Muscle of leg (tissue), 16 donors: ENCODE measurements at places on chromosomes 4 and X. TPM values are rescaled to one million over a fixed set of nuclear protein-coding genes. Genes with fewer than 3 reads are reported as not detected.

DNA sequence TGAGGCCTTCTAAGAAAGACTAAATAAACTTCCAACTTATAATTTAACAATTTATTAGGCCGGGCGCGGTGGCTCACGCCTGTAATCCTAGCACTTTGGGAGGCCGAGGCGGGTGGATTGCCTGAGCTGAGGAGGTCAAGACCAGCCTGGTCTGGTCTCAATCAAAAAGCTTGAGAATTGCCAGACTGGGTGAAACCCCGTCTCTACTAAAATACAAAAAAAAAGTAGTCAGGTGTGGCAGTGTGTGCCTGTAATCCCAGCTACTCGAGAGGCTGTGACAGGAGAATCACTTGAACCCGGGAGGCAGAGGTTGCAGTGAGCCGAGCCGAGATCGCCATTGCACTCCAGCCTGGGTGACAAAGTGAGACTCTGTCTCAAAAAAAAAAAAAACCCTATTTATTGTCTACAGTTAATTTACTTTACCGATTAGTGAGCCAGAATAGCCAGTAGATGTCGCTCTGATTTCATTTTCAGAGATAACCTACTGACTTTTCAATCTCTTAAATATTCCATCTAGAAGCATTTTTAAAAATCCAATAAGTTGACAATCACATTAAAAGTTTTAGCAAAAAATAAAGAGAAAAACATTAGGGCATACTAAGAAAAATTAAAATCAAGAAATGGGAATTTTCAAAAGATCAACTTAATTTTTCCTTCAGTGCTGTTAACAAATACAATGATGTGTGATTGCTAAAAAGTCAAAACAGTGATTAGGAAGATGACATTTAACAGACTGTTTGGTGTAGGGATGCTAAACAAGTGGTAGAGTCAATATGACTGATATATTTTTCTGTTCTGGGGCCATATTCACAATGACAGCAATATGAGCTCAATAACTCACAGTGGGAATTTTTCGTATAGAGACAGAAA is 4.3 kb upstream of the SHROOM3 start:
- H3K27ac ChIP-seq = no peak overlapping the region
- no peaks in the 10 kb centered on the region for H3K27me3 ChIP-seq
- H3K36me3 ChIP-seq = no peaks in the 10 kb centered on the region
- peaks cover 2% of the 10 kb centered on the region for H3K4me1 ChIP-seq

GRCh38 chrX:21806691-21807090 is 32.7 kb upstream of the MBTPS2 start:
- no peaks in the 10 kb centered on the region for H3K36me3 ChIP-seq
- peaks cover 11% of the 10 kb centered on the region for H3K27me3 ChIP-seq
- peaks cover 10% of the 10 kb centered on the region for H3K4me1 ChIP-seq
- no peak overlapping the region for H3K4me3 ChIP-seq
- DNase-seq = no peak
- H3K27ac ChIP-seq = no peak overlapping the region

The SLIT2 gene
- 10.7 TPM for total RNA-seq

The VEGFD gene
- total RNA-seq = 0.44 TPM

The NIPAL1 gene
- 2.2 TPM for total RNA-seq

DNA sequence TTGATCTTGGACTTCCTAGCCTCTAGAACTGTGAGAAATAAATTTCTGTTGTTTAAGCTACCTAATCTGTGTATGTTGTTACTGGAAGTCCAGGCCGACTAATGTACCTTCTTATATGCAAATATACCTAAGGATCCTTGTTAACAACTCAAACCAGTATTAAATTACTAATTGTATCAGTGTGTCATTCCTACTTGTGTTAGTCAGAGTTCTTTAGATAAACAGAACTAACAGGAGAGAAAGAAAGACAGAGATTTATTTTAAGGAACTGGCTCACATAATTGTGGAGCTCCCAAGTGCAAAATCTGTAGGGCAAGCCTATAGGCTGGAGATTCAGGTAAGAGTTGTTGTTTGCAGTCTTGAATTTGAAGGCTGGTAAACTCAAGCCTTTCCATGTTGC is 120.0 kb downstream of the ADGRL3 start:
- no peak overlapping the region for H3K27ac ChIP-seq
- no peak for DNase-seq
- H3K4me1 ChIP-seq = peaks cover 2% of the 10 kb centered on the region
- no peak overlapping the region for H3K4me3 ChIP-seq

The BEND4 gene
- 0.04 TPM for total RNA-seq

The HDX gene
- total RNA-seq = 4.7 TPM

The DCHS2 gene
- total RNA-seq = 22.9 TPM

The HOPX gene
- total RNA-seq = 18.5 TPM

- H3K4me1 ChIP-seq = peaks cover 9% of the 10 kb centered on the region
- no peaks in the 10 kb centered on the region for H3K36me3 ChIP-seq
- H3K27me3 ChIP-seq = peaks cover 13% of the 10 kb centered on the region
- no peak for DNase-seq
- H3K27ac ChIP-seq = no peak overlapping the region
These were observed 135.4 kb upstream of the NKX1-1 start for GRCh38 chr4:1541449-1542225.

DNA sequence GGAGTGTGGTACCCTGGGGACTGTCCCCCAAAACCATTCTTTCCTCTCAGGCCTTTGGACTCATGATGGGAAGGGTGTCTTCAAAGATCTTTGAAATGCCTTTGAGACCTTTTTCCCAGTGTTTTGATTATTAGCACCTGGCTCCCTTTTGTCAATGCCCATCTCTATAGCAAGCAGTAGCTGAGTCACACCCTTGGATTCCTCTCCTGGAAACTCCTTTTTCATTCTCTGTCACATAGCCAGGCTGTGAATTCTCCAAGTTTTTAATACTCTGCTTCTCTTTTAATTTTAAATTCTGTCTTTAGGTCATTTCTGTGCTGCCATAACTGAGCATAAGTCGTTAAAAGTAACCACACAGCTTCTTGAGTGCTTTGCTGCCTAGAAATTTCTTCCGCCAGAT is 29.7 kb downstream of the IL21 start:
- no peak overlapping the region for H3K27ac ChIP-seq
- no peaks in the 10 kb centered on the region for H3K36me3 ChIP-seq
- H3K4me3 ChIP-seq = no peak overlapping the region
- DNase-seq = no peak
- H3K27me3 ChIP-seq = no peaks in the 10 kb centered on the region

The MID2 gene
- total RNA-seq = 11.3 TPM

DNA sequence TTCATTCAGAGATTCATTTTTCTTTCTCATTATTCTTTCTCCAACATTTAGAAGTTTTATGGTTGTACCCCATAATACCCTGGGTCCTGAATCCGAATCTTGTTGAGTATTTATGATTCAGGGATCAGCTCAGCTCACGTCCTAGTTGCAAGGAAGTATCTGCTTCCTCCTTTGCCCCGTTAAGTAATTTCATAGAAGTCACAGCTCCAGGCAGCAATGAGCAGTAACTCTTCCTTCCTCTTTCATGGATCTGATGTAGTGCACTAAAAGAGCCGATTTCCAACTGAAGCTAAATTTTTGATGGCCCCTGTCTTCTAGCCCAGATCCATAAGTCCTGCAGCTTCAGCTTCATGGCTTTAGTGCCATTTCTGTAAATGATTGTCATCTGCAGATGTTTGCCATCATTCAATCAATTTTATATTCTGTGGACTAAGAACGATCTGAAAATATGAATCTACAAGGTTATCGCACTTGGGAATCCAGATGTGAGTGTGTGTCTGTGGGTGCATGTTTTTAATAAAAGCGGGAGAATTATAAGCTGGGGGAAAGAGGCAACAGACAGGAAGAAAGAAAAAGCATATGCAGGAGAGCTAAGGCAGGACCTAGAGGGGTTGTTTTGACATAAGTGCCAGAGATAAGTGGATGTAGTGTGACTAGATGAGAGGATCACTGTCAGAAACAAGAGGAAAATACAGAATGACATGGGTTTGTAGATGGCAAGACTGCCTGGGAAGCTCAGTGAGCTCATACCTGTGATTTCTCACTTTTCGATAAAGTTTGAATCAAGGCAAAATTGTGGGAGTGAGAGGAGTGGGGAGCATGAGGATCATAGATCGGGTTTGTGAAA is 17.5 kb downstream of the VEGFD start:
- no peak for DNase-seq
- no peak overlapping the region for H3K27ac ChIP-seq
- no peaks in the 10 kb centered on the region for H3K36me3 ChIP-seq
- H3K4me3 ChIP-seq = no peak overlapping the region

- DNase-seq = no peak
- H3K27ac ChIP-seq = no peak overlapping the region
- H3K36me3 ChIP-seq = no peaks in the 10 kb centered on the region
- no peak overlapping the region for H3K4me3 ChIP-seq
These were observed 58.0 kb upstream of the KLHL13 start for GRCh38 chrX:118174516-118175098.

- DNase-seq = no peak
- H3K4me1 ChIP-seq = peaks cover 11% of the 10 kb centered on the region
- H3K27me3 ChIP-seq = peaks cover 32% of the 10 kb centered on the region
- no peaks in the 10 kb centered on the region for H3K36me3 ChIP-seq
These were observed 65.9 kb downstream of the LARP7 start for GRCh38 chr4:112702892-112703291.

- no peak overlapping the region for H3K4me3 ChIP-seq
- no peaks in the 10 kb centered on the region for H3K4me1 ChIP-seq
- no peaks in the 10 kb centered on the region for H3K27me3 ChIP-seq
- no peak overlapping the region for H3K27ac ChIP-seq
- H3K36me3 ChIP-seq = no peaks in the 10 kb centered on the region
These were observed 1.0 kb upstream of the DAPP1 start for GRCh38 chr4:99815597-99816011.

The ELF4 gene
- 7.6 TPM for total RNA-seq

DNA sequence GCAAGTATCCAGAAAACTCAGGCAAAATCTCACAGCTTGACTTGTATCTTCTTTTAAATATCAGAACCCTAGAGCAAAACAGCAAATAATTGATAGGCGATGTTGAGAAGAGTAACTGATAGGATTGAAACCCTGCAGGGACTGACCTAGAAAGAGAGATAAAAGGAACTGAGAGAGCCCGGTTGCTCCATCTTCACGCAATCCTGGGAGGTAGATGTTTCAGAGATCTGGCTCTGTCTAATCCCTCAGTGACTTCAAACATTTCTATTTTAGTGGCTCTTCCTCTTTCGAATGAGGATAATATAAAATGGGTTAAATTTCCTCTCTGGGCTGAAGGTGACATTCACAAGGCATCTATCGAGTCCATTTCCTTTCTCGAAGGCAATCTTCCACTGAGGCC is 39.3 kb upstream of the RPL34 start:
- H3K36me3 ChIP-seq = no peaks in the 10 kb centered on the region
- no peak for DNase-seq
- no peaks in the 10 kb centered on the region for H3K4me1 ChIP-seq
- no peak overlapping the region for H3K4me3 ChIP-seq
